Activated CD4-positive, alpha-beta memory T cell treated with anti-CD3 and anti-CD28 coated beads, Interleukin-2, amount 10 ng/mL, durations not matched to agents 7 days and 5 days (primary cell): ENCODE measurements at places on chromosomes 12 and 14.

GRCh38 chr12:3777206-3777809 lies 24.4 kb upstream of the CRACR2A start:
- DNase-seq, result no peak

- no peak for DNase-seq
These were observed 51.3 kb upstream of the NPFF start for GRCh38 chr12:53558631-53559030.

- no peak for DNase-seq
These were observed 8.6 kb downstream of the RAB5B start for GRCh38 chr12:55982319-55982936.

GRCh38 chr14:55846826-55847446 lies 266.9 kb downstream of the KTN1 start:
- DNase-seq, result no peak

DNA sequence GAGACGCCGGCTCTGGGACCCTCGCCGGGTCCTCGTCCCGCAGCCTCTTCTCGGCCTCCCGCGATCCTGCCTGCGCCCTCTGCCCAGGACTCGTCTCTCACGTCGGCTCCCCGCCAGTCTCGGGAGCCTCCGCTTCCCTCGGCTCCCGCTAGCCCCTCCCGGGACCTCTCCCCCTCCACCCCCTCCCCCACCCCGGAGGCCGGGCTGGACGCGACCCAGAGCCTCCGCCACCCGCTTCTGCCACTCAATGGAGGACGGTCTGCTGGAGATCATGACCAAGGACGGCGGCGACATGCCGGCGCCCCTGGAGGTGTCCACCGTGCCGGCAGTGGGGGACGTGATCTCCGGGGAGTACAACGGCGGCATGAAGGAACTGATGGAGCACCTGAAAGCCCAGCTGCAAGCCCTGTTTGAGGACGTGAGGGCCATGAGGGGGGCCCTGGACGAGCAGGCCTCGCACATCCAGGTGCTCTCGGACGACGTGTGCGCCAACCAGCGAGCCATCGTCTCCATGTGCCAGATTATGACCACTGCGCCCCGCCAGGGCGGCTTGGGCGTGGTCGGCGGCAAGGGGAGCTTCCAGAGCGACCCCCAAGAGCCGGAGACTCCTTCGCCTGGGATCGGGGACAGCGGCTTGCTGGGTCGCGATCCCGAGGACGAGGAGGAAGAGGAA lies 568 bp downstream of the CCDC184 start:
- DNase-seq, result no peak

DNA sequence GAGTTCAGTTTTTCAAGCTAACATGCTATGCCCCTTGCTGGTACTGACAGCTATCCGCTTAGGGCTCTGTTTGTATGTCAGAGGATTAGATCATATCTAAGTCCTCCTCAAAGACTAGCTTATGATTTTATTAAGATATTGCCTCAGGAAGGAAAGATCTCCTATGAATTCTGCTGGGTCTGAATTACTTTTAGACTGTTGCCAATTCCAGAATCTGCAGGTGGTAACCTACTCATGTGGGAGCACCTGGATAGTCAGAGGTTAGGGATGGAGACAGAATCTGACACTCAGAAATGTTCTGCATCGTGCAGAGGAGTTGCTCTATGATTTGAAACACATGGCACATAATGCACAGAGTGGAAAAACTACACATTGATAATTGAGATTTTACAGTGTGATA lies 843.4 kb downstream of the SLC6A15 start:
- DNase-seq, result no peak

- no peak for DNase-seq
These were observed 113.2 kb downstream of the RBM19 start for GRCh38 chr12:113852695-113853490.

DNA sequence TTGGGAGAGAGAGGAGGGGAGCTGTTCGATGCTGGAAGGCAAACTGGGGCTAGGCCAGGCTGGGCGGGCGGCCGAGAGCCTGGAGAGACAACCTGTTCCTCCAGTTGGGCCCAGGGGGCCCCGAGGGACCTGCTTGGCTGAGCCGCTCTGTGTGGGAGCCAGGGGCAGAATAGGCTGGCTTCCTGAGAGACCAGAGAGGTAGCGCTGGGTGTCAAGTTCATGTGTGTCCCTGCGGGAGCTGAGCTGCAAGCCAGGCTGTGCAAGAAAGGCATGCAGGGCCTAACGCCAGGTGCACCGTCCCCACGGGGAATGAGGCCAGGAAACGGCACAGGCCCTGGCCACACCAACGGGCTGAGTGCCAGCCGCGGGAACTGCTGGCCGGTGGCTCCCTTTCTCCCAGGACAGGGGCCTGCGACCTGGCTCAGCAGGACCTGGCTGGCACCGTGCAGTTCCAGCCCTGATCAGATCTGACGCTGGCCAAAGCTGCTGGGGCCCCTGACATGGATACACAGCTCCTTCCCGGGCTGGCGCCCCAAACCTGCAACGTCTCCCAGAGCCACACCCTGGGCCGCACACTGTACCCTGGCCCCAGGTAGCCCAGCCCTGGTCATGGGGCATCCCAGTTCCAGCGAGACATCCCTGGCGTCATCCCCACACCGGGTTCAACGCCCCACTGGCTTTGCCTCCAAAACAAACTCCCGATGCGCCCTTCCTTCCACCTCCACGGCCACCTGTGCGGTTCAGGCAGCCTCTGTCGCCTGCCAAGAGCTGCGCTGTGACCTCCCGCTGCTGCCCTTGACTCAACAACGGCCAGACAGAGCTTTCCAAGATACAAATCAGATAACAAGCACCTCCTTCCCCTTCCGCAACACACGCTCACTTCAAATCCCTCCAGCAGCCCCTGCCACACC lies 65.0 kb downstream of the RFLNA start:
- no peak for DNase-seq

DNA sequence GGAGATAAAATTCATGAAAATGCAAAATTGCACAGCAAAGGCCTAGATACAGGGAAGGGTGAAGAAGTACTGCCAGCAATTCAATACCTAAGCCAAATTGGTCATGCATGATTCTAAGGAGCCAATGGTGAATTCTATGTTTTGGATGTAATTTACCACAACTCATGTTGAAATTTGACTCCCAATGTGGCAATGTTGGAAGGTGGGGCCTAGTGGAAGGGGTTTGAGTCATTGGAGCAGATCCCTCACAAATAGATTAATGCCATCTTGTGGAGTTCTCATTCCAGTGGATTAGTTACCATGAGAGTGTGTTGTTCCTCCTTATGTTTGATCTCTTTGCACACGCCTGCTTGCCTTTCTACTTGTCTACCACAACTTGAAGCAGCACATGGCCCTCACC lies 194.0 kb upstream of the ALG10 start:
- no peak for DNase-seq
